Eye (tissue), 1 donor: ENCODE measurements at places on chromosomes 7 and 10.

GRCh38 chr7:85341121-85341520 lies 154.3 kb upstream of the SEMA3D start:
- DNase-seq: no peak

DNA sequence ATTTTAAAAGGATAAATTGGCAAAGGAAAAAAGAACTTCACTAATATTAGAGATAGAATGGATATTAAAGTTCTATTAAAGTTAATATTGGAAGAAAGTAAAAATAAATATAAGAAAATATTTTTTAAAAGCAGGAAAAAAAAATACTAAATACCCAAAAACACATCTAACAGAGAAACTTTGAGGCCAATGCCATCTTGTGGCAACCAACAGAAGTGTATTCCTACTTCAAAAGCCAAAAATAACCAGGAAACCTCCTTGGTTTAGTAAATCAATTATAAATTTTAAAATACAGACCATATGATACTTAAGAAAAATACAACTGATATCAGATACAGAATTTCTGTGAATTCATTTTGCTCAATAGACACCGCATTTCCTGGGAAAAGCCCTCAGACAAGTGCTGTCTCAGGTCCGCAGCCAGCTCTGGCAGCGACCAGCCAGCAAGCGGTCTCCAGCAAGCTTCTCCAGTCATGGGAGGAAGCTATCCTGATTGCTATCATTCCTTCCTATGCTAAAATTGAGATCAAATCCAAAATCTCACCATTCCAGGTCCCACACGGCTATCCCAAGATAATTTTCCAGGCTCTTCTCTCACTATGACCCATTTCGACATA lies 65.3 kb downstream of the LMBR1 start:
- DNase-seq: peak; percentile 22

DNA sequence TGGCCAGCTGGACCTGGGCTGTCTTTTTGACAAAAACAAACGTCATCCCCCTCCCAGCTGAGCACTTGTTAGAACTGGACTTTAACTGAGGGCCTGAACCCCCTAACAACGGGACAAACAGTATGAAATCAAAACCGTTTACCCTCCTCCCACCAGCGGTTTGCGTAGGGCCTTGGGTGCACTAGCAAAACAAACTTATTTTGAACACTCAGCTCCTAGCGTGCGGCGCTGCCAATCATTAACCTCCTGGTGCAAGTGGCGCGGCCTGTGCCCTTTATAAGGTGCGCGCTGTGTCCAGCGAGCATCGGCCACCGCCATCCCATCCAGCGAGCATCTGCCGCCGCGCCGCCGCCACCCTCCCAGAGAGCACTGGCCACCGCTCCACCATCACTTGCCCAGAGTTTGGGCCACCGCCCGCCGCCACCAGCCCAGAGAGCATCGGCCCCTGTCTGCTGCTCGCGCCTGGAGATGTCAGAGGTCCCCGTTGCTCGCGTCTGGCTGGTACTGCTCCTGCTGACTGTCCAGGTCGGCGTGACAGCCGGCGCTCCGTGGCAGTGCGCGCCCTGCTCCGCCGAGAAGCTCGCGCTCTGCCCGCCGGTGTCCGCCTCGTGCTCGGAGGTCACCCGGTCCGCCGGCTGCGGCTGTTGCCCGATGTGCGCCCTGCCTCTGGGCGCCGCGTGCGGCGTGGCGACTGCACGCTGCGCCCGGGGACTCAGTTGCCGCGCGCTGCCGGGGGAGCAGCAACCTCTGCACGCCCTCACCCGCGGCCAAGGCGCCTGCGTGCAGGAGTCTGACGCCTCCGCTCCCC lies at the start of gene IGFBP1:
TSS of gene IGFBP1 (plus strand) at position 304 of the 808 bp plus-strand sequence. CDS start at position 469, 165 bp downstream.
- DNase-seq: peak; percentile 64

DNA sequence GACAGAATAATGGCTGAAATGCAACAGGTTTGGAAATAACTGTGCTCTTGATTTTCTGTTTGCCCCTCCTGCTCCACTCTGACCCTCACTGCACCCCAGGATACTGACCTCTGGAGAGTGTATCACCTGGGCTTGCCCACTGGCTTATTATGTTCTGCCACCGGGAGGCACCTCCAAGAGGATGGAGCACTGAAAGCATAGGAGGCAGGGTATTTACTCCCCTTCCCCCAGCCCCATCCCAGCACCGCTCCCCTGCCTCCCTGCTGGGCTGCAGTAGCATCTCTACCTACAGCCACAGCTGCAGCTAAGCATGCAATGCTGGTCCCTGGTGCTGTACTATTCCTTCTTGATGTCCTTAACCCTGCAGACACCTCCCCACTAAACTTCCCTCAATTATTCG lies 26.4 kb downstream of the RAB11FIP2 start:
- no peak for DNase-seq

- no peak for DNase-seq
Observed at GRCh38 chr10:93852476-93853095, 41.2 kb upstream of the SLC35G1 start.

DNA sequence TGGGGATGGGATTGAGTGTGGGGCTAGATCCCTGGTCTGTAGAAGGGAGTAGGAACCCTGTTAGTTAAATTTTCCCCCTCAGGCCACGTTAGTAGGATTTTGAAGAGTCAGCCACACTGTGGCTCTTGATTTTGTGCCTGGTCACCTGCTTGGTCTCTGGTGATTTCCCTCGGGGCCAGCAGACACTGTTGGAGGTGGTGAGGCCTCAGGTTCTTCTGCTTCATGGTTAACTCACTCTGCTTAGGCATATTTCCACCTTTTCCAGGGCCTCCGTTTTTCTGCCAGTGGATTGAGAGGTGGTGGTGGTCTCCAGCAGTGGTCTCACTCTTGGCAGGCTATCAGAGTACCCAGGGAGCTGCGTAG lies 4.1 kb downstream of the TSPAN14 start:
- no peak for DNase-seq

DNA sequence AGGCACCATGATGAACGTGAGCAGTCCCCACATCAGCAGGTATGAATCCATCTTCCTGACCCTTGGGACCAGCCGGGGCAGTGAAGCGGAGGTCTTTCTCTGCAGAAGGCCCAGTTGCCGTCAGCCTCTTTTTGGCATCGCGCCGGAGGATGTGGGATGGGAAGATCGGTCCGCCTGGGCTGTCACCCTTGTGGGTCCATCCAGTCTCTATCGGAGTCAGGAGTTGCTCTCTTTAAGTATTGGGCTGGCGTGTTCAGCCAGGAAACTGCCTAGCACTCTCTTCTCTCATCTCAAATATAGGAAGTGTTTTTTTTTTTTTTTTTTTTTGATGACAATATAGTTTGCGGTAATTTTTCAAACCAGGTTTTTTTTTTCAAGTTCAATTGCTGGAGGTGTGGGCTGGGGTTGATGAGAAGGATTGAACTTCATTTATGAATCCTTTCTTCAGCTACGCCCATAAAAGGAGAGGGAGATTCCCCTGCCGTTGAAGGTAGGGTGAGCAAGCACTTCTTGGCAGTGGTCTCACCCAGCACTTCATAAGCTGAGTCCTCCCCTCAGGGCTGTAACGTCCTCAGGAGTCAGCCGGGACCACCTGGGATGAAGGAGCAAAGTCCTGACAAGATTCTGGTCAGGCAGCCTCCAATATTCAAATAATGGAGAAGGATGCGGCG lies at the start of gene IL2RA:
TSS of gene IL2RA (minus strand) at position 267 of the 671 bp plus-strand sequence. CDS start at position 51, 216 bp downstream.
- no peak for DNase-seq

- no peak for DNase-seq
Observed at GRCh38 chr10:76015245-76015644, 583.8 kb downstream of the LRMDA start.

DNA sequence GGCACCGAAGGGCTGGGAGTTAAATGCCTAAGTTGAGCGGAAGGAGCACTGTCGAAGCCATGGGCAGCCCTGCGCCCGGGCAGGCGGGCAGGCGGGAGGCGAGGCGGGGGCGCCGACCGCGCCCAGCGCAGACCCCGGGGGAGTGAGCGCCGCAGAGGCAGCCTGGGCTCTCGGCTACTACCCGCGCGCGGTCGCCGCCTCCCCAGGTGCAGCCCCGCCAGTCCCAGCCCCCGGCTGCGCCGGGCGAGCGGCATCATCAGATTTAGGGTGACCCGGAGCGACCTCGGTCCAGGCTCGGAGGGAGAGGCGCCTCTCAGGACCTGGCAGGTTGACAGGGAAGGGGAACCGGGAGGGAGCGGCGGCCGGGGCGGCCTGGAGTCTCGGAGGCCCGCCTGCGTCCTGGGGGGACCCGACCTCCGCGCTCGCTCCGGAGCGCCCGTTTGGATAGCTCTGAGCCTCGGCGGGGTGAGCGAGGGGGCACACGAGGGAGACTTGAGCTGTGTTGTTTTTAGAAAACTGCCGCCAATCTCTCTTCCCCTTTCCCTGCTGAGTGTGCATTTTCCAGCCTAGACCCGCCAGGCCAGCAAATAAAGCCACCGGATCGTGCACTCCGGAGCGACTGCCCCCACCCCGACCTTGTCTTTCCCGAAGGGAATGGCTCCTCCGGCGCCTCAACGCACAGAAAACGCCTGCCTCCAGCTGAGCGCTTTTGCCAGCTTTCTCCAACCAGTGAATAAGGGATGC lies 2.3 kb upstream of the NRP1 start:
- peak; percentile 82 for DNase-seq

DNA sequence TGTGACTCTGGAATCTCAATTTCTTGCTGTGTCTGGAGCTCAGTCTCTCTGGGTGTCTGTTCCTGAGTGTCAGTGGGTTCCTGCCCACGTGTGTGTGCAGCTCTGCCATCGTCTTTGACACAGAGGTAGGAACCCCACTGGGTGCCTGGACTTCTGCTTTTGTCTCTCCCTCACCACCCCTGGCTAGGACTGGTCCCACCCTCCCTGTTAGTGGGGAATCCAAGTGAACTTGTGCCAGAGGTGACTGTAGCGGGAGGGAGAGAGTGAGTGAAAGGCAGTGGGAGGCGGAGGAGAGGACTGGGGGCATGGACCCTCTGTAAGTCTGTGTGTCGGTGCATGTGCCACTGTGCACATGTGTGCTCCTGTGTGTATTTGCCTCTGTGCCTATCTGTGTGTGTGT lies 299.9 kb upstream of the ZMIZ1 start:
- no peak for DNase-seq

GRCh38 chr10:1043532-1043995 lies 5.4 kb downstream of the IDI1 start:
- DNase-seq: no peak

- no peak for DNase-seq
Observed at GRCh38 chr10:132371641-132372081, 25.3 kb upstream of the PWWP2B start.

DNA sequence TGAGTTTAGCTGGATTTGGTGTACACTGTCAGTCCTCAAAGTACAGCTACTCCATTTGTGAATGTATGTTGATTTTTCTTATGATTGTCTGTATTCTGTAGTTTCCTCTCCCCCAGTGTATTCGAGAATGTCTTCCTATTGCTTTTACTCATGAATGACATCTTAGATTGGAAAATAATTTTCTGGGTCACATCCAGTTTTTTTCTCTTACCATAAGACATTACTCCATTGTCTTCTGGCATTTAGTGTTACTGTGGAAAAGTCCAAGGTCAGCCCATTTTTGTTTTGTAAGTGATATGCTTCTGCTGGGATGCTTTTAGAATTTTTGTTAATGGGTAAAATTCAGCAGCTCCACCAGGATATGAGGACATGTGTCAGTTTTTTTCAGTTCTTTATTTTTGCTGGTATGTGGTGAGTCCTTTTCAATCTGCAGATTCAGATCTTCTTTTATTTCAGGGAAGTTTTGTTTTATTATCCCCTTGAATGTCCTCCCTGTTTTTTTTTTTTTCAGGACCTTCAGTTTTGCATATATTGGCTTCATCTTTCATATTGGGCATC lies 33.6 kb downstream of the WAC start:
- no peak for DNase-seq

GRCh38 chr10:34217524-34217923 lies 597.6 kb downstream of the PARD3 start:
- no peak for DNase-seq

DNA sequence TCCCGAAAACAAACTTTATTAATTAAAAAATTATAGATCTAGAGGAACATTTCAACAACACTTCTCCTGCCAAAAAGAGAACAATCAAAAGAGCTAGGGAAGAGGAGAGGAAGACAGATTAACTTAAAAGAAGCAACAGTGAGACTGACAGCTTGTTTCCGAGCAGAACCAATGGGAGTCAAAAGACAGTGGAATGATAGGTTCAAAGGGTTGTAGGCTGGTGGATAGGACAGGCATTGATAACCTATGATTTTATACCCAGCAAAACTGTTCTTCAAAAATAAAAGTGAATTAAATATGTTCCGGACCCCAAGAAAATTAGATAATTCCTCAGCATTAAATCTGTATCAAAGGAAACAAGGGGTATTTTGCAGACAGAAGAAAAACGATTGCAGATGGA lies 207.6 kb downstream of the MAD1L1 start:
- DNase-seq: no peak

GRCh38 chr7:133858311-133858710 lies 268.8 kb upstream of the LRGUK start:
- DNase-seq: no peak

- peak; percentile 30 for DNase-seq
Observed at GRCh38 chr7:154912871-154913637, 89.9 kb downstream of the PAXIP1 start.

GRCh38 chr10:89981891-89982290 lies 280.5 kb downstream of the KIF20B start:
- no peak for DNase-seq

DNA sequence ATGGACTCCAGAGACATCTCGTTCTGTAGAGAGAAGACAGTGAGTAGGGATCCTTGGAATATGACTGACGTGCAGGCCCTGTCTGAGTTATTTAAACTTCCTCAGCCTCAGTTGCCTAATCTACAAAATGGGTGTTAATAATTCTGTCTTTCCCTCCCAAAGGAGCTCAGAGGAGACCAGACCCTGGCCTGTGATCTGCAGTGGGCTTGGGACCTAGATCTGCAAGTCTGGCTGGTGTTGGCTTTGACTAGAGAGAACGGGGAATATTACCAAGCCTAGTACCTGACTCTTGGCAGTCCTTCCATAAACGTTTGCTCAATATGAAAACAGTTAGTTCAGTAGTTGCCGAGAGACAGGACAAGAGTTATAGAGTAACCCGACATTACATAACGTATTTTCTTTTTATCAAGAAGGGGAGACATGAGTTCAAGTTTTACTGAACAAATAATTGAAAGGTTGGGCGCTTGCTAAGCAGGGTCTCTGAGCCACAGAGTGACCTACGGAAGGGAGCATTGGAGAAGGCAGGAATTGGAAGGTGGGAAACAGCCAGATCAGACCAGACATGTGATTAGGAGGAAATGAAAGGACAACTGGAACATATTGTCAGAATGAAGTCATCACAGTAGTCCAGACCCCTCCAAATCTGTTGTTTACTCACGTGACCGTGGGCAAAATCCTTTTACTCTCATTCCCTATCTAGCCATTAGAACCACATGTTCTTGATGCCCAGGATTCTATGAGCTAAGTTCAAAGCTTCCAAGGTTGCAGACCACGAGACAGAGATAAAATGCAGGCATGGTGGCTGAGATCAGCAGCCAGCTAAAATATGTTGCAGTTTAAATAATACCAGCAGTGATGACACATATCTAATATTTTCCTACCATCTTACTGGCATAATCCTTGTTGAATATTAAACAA lies 10.9 kb upstream of the CYP3A4 start:
- DNase-seq: no peak

- no peak for DNase-seq
Observed at GRCh38 chr10:18719811-18720210, 60.6 kb downstream of the ARL5B start.

GRCh38 chr10:47348661-47349470 lies 703 bp downstream of the RBP3 start:
- DNase-seq: no peak
